Caco-2 (cell line): ENCODE measurements at places on chromosomes 11 and 22.
A peak's percentile ranks its signal among the peaks of the same experiment; 100 is the strongest.

GRCh38 chr11:99791354-99791753 lies 770.6 kb downstream of the CNTN5 start:
- no peak for DNase-seq

DNA sequence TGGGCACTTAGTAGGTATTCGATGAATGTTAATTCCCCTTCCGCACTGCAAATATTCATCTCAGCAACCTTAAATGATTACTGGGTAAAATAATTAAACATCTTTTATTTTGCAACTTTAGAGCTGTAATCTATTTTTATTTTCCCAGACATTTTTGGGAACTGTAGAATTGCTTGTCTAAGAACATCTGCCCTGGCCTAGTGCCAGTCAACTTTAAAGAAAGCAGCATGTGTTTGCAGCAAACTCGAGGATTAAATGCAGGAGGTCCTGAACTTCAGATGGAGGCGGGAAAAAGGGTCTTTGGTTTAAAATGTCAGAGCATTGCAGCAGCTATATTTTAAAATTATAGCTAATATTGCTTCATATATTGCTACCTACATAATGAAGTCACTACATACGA lies 190.0 kb downstream of the PGR start:
- DNase-seq, result no peak

GRCh38 chr22:36160499-36160942 lies at the start of gene APOL3:
Gene APOL3, minus strand, starts transcription at chr22:36160755. Its CDS starts 11,700 bp downstream, at chr22:36149055.
- DNase-seq, result no peak

DNA sequence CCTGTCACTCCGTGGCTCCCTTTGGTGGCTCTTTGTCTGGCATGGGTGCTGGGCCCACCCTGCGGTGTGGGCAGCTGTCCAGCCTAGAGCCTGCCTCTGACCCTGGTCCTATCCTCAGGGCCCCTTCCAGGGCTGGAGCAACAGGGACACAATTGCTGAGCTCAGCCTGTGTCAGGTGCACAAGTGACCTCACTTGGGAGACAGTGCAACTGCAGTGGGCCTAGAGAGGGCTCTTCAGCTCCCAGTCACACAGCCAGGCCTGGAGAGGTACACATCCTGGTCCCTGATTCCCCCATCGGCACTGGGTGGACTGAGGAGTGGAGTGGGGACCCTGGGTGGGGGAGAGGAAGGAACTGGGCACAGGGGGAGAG lies 43.9 kb downstream of the RTN4R start:
- no peak for DNase-seq

DNA sequence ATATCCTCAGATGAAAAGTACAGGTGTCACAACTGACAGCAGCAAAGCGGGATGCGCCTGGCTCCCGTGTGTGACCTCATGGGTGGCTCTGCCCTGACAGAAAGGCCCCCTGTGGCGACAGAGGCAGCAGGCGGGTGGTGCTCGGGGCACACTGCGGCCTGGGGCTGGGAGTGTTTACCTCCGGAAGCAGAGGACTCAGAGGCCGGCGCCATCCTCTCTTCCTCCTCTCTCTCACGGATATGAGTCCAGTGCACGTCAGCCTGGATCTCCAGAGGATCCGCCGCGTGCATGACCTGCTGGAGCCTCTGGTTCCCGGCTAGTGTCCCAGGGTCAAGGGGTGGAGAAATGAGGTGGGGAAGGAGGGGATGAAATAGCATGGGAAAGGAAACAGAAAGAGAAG lies 53.2 kb upstream of the BID start:
- no peak for DNase-seq

DNA sequence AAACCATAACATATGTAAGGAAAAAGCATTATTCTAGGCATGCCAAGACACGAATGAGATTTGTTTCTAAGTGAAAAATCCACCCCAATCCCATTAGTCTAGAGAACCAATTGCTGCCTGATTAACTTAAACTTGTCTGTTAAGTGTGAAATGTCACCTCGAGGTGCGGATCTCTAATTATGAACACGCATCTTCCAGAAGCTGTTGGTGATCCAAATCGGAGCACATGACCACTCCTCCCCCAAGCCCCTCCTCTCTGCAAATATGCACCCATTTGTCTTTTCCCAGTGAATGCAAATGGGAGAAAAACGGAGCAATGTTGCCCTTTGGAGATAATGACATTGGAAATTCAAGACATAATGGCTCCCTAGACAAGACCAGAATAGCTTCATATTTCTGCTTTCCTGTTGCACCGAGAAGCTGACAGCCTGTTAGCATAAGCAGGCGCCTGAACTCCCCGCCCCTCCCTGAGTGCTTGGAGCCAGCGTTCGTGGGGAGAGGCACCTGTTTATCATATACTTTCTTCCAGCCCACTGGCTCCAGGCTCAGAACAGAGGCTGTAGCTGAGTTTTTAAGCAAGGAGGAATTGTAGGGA lies 6.0 kb upstream of the FXYD6 start:
- DNase-seq, result no peak

- DNase-seq, result no peak
These were observed 24.2 kb upstream of the ST3GAL4 start for GRCh38 chr11:126331286-126331685.

DNA sequence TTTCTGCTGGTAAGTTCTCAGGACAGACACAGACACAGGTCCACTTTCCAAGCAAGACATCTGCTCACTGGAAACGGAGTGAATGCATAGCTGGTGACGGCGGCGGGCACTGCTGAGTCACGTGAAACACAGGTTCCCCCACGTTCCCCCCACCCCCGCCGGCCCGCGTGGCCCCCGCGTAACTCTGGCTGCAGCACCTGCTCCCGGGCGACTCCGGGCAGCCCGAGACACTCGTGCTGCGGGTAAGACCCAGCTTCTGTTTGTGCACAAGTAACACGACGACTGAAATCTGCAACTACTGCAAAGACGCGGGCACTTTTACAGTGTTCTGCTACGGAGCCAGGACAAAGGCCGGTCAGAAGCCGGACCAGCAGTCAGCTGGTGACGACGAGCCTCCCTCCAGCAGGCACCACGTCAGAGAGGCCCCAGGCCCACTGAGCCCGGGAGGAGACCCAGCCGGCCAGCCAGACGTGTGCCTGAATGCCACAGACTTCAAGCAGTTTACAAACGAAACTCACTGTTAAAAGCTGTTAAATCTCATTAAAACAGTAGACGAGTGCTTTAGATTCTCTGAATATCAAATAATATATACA lies 12.9 kb upstream of the ARFGAP3 start:
- no peak for DNase-seq

DNA sequence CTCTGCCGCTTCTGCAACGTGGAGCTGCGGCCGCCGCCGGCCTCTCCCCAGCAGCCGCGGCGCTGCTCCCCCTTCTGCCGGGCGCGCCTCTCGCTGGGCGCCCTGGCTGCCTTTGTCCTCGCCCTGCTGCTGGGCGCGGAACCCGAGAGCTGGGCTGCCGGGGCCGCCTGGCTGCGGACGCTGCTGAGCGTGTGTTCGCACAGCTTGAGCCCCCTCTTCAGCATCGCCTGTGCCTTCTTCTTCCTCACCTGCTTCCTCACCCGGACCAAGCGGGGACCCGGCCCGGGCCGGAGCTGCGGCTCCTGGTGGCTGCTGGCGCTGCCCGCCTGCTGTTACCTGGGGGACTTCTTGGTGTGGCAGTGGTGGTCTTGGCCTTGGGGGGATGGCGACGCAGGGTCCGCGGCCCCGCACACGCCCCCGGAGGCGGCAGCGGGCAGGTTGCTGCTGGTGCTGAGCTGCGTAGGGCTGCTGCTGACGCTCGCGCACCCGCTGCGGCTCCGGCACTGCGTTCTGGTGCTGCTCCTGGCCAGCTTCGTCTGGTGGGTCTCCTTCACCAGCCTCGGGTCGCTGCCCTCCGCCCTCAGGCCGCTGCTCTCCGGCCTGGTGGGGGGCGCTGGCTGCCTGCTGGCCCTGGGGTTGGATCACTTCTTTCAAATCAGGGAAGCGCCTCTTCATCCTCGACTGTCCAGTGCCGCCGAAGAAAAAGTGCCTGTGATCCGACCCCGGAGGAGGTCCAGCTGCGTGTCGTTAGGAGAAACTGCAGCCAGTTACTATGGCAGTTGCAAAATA lies 816 bp downstream of the PDE3B start:
- peak; percentile 53 for DNase-seq

DNA sequence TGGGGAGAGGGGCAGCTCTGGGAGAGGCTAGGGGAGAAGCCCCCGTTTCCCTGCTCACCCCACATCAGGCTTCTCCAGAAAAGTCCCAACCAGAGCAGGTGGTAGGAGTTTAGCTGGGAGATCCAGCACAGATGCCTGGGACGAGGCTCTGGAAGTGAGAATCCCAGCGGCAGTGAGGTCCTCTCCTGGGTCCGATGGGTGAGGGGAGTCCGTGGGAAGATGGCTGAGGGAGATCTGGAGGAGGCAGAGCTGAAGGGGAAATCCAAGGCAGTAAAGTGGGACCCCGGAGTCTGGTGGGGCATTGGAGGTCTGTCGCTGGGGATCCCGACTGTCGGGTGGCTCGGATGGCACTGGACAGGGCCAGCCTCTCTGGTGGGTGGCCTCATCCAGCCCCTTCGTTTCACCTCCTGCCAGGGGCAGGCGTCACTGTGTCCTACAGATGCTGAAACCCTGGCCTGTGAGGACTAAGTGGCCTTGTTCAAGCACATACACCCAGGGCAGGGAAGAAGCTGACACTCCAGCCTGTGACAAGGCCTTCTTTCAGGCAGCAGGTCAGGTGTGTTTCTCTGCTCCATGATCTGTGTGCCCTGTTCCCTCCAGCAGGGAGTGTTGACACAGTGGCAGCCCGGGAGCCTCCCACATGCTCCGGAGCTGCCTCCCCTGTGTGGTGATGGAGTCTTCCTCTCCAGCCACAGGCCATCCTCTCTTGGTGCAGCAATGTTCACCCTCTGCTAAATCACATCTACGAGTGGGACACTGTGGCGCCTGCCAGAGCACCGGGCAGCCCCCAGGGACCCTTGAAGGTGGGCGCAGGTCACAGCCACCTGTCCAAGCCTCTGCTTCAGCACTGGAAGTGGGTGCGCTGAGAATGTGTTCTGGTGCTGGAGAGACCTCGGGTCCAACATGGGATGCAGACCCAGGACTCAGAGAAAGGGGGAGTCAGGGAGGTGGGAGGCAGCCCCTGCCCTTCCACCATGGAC lies 850.8 kb downstream of the BRD1 start:
- no peak for DNase-seq

DNA sequence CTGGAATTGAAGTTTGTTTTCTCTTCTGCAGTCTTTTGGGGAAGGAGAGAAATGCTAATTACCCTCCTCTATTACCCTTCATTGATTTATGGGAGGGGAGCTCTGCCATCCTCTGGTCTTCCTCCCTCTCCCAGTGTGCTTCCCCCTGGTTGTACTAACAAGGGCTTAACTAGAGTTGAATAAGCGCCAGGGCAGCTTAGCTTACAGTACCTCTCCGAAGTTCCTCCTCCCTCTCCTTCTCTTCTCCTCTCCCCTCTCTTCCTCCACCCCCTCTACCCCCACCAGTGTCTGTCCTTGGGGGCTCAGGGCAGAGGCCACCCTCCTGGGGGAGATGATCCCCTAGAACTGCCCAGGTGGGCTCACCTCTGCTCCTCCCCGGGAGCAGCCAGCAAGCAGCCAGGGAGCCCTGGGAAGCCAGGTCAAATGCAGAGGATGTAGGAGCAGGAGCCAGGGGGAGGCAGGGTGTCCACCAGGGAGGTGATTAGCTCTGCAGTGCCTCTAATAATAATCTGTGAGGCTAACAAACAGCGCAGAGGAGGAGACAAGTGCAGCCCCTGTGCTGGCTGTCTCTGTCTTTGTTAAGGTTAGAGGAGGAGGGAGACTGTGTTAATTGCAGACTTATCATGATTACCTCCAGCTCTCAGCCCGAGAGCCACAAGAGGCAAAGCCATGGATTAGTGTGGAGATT lies 191.6 kb upstream of the CADM1 start:
- DNase-seq, result no peak

GRCh38 chr11:85825616-85826015 lies 14.7 kb upstream of the SYTL2 start:
- DNase-seq, result no peak
